ENCODE measurements at places on chromosomes 2 and 18.

- DNase-seq, result no peak
Observed at GRCh38 chr2:25402477-25402876, 60.8 kb upstream of the DNMT3A start.

DNA sequence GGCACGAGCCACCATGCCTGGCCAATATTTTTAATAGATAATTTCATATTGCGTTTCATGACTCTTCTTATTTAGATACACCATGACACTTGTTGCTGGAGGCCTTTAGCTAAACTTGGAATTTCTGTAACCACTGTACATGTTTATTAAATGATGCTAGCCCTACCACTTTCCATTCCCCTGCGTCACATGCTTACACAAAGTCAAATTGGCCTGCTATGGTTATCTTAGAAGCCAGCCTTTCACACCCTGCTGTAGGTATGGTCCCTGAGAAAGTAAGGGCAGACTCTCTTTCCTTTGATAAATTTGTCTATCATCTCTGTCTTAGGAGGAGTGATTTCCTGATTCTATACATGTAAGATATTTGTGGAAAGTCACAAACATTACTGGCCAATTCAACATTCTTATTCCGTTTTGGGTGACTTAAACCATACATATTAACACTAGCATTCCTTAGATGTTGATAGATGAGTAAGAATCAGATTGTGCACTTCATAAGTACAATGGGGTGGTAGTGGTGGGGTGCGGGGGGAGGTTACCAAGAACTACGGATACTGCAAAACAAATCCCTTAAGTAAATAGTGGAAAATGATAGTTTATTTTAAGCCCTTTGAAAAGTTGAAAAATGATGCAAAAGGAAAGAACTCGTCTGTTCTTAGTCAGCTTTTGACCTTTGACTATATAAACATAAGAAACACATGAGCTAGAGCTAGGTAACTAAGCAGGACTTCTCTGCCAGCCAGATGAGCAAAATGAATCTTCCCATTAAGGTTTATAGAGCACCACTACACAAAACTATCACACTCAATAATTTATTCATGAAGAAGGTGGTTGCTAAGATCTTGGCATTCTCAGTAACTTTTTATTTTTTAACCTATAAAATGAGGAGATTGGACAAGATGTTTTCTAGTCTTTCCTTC lies 7.9 kb upstream of the NDUFV2 start:
- no peak for DNase-seq

DNA sequence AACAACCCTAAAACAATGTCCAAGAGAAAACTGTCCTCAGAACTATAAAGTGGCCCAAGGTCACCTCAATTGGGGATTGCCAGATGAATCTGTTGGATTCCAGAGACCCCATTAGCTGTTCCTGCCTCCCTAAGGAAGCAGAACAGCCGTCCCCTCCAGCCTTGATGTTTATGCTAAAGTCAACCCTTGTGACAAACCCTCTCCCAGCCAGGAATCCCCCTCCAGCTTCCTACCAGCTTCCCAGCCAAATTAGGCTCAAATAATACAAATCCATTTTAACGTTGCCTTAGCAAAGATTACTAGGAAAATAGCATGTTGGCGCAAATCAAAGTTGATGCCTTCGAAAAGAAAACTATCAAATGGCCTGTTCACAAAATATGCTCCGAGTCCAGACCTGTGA lies 105.7 kb upstream of the DAPL1 start:
- no peak for DNase-seq

GRCh38 chr2:172372436-172372835 lies 55.0 kb upstream of the ITGA6 start:
- no peak for DNase-seq

GRCh38 chr2:178404368-178404767 lies 46.6 kb downstream of the PRKRA start:
- no peak for DNase-seq

DNA sequence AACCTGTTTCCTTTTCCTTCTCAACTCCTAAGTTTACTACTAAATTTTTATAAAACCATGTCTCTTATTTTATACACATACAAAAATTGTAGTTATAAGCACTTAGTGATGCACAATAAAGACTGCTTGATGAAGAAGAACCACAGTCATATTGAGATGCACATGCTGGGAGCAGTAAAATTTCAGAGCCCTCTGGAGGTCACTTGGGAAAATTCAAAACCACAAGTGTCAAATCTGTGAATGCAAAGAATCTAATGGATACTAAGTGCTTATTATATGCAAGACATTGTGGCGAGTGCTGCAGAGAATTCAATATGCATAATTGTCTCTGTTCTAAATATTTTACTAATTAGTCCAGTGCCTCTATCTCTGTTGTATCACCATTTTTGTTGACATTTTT lies 180.5 kb downstream of the VWC2L start:
- DNase-seq, result no peak

GRCh38 chr2:237558961-237559641 lies 7.3 kb upstream of the PRLH start:
- DNase-seq, result no peak

DNA sequence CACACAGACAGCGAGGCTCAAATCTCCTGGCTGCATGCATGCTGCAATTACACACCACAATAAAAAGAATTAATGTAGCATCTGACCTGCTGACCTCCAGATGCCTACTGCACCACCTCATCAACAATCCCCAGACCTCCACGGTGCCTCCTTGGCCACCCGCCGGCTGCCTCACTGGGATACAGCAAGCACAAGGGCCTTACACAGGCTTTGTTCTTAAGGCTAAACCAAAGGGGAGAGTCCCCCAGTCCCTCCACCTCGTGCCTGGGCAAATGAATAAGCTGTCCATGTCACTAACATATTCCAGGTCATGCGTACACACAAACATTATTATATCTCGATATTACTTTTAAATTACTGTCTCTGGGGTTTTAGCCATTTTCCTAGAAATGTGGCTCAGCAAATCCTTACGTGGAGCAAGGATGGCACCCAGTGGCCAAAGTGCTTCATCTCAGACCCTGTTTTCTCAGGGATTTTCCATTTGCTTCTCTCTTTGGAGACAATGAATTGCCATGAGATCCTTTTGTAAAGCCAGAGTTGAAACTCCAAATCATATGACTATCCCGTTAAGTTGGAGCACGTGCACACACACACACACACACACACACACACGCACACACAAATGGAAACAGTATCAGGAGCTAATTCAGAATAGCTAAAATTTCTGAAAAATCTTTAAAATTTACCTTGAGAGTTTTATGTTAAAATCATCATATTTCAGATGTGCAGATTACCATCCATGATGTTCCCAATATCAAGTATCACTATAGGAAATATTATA lies 313.8 kb downstream of the PDE11A start:
- peak; percentile 61 for DNase-seq

GRCh38 chr2:45904946-45905631 lies 253.6 kb downstream of the PRKCE start:
- DNase-seq, result no peak

- DNase-seq, result peak; percentile 56
Observed at GRCh38 chr18:67131498-67131897, 385.0 kb downstream of the DSEL start.
